ENCODE measurements at places on chromosomes 11 and 22.

DNA sequence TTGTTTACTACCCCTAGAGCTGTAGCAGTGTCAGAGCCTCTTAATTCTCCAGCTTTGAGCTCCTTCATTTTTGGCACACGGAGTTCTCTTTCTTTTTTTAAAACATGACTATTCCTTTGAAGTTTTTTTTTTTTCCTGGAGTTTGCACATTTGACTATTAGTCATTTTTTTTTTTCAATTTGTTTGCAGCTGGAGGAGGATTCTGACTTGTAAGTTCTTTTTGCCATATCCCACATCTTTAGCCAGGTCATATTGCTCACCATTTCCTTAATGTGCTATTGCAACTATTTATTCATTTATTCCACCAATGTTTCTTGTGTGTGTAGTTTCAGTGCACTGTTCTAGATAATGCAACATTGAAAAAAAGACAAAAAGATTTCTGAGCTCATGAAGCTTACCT is 166.3 kb upstream of the ARHGAP20 start:
- no peak for DNase-seq

- DNase-seq: no peak
Measured at GRCh38 chr11:12653729-12654128, 20.5 kb upstream of the TEAD1 start.

DNA sequence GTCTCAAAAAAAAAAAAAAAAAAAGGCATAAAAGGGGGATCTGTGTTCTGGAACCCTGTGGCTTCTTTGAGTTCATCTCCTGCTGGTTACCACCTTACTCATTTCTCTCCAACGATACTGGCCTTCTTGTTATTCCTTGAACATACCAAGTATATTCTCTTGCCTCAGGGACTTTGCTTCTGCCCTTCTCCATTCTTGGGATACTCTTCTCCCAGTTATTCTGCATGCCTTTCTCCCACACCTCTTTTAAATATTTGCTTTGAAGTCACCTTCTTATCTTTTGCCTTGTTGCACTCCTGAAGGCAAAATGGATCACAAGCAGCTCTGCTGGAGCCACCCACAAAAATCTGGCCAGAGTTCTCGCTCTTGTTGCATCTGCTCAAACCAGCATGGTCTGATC is 76.0 kb upstream of the RRM1 start:
- no peak for DNase-seq

DNA sequence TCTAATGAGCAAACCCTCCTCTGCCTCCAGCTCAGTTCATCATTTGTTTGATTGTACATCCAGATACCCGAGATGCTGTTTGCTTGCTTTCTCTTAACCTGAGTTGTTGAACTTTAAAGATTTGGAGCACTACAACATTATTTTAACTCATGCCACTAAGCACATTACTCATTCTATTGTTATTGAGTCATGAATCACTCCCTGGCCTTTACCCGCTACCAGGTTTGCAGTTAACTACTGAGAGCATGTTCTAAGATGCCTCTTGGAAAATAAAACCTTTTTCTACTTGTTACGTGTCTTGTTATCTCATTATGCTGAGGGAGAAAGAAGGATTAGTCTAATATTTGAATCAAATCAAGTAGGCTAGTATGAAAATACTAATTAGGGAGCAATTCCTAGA is 720.6 kb upstream of the ANO5 start:
- no peak for DNase-seq

- DNase-seq: no peak
Measured at GRCh38 chr11:87230995-87231394, 193.3 kb downstream of the TMEM135 start.

DNA sequence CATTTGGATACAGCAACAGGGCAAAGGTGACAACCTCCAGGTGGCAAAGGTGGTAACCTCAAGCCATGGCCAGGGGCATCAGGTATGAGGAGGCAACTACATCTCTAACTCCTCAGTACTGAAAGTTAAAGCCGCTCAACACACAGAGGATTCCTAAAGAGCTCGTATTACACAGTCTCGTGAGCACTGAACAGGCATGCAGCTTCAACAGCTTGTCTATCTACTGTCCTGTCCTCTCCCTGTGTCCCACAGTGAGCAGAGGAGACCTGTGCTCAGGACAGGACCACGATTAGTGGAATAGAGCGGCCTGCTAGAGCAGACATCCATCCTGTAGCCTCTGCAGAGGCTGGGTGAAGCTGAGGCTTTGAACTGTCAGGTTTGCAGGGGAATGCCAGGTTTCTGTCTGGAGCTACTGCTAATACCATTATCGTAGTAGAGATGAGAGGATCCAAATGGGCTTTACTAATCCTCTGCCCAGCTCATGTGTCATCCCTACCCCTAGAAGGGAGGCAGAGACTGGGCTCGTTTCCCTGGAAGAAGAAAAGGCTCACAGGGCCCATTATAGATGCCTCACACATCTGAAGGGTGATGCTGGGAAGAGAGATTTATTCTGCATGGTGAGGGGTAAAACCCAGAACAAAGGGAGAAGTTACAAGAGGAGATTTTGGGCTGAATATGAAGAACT is 415.2 kb downstream of the LARGE1 start:
- no peak for DNase-seq

GRCh38 chr11:96905143-96905542 is 515.3 kb downstream of the JRKL start:
- DNase-seq: no peak

- DNase-seq: no peak
Measured at GRCh38 chr11:67466367-67466766, 2.7 kb downstream of the TMEM134 start.

DNA sequence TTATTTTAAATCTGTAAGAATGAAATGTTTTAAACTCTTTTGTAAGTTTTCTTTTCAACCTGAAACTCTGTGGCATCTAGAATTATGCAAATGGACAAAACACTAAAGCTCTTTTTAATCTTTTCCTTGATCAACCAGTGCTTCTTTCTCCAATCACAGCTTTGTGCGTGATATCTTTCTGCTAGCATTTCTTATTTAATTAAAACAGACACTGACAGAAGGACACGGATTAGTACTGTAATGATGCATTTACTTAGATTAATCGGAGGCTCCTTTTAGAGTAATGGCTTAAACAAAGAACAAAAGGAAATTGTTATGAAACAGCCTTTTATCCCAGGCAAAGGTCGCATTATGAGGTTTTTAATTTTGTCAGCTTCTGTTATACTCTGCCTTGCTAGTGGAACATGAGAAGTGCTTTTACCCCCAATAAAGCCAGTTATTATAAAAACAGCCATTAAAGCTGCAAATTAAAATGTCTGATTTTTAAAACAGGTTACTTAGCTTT is 48.5 kb upstream of the SOX6 start:
- DNase-seq: no peak
